ENCODE measurements at places on chromosomes 4 and X.

DNA sequence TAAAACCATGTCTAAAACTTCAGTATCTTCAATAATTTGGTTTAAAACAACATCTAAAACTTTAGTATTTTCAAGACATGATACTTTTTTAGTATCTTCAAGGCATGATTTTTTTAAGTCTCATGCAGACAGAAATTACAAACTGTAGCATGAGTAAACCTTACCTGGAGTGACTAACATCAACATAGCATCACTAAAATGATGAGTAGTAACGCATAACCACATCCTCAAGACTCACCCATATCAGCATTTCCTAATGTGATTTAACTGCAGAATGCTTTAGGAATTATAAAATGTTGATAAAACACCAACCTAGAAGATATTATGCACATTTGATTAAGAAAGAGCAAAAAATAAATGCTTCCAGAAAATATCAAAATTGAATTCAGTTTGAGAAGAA, 19.7 kb upstream of the EDNRA start:
- no peak for DNase-seq

GRCh38 chr4:183871581-183871980, 33.5 kb upstream of the STOX2 start:
- DNase-seq, result no peak

GRCh38 chr4:77833126-77833724, 14.1 kb upstream of the CNOT6L start:
- DNase-seq, result no peak

- DNase-seq, result no peak
Measured at GRCh38 chr4:108885211-108885610, 122.4 kb upstream of the ETNPPL start.

- DNase-seq, result no peak
Measured at GRCh38 chr4:136484996-136485395, 1047.3 kb downstream of the PCDH18 start.

GRCh38 chr4:55866290-55866907, 13.0 kb downstream of the EXOC1 start:
- DNase-seq, result no peak

- no peak for DNase-seq
Measured at GRCh38 chr4:15754323-15754722, 23.8 kb upstream of the CD38 start.

All from tibial nerve (tissue), 4 donors.